OCI-M1 (cell line): ENCODE measurements at places on chromosomes 5 and 9.

DNA sequence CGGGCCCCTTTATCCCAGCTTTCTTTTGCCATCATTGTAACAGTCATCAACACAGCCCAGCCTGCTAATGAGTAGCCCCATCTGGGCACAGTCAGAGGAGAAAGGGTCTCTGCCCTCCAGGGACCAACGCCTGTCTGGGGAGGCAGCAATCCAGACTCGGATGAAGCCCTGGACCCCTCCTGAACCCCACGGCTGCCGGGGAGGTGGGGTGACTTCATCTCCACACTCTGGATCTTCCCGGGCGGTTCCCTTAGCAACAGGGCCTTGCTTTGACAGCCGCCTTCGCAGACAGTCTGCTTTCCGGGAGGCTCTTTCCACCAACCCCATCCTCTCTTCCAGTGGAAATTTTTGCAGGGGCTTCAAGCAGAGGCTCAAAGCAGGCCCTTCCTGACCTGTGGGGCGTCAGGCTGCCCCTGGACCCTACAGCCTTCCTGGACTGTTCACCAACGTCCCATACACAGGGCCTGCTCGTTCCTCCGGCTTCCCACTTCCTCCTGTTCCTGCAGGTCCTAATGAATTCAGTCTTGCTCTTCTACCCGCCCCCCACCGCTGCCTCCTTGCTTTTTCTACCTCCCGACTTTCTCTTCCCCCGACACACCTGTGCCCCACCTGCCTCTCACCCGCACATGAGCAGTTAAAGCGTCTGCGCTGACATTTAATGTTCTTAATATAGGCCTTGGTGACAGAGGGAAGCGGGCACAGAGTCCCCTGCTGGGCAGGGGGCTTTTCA lies 161.7 kb upstream of the MVB12B start:
- DNase-seq = no peak

DNA sequence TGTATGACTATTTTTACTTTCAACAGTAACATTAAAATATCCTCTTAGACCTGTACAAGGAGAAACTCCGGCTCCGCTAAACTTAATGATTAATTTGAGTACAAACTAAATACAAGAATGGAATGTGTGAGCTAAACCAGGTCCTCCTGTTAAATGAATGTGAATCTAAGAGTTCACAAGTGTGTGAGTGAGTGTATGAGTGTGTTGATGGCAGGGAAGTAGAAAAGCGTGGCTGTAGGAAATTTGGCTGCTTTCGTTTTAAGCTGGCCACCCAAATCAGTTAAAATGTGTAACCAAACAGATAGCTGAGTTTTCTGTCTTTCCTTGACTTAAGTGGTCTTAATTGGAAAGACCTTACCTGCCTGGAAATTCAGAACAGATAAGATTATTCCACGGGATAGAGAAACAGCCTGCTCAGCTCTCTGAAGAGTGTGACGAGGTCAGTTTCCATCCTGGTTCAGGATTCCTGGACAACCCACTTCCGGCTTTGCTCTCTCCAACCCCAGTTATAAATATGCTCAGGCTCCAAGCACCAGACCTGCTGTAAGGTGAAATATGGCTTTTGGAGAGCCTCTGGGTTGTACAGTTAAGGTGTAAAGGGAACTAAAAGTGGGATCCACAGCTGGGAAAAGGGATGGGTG lies 908.6 kb upstream of the EDIL3 start:
- DNase-seq = peak; percentile 16

GRCh38 chr9:13860946-13861640 lies 452.8 kb downstream of the NFIB start:
- no peak for DNase-seq

GRCh38 chr9:138115506-138115905 lies 237.9 kb downstream of the CACNA1B start:
- DNase-seq = no peak

DNA sequence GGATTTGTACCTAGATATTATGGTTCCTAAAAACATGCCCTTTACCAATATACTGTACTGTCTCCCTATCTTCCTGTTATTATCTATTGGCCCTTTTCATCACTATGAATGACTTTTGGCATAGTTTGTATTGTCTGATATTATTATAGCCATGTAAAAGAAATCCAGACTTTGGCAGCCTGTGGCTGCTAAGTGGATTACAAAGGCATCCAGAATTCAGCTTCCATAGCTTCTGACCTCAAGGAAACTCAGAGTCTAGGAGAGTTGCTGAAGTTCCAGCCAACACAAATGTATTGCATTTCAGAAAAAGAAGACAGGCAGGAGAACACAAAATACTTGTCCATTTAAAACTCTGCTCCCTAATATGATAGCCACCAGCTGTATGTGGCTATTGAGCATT lies 319.2 kb upstream of the MPDZ start:
- no peak for DNase-seq

DNA sequence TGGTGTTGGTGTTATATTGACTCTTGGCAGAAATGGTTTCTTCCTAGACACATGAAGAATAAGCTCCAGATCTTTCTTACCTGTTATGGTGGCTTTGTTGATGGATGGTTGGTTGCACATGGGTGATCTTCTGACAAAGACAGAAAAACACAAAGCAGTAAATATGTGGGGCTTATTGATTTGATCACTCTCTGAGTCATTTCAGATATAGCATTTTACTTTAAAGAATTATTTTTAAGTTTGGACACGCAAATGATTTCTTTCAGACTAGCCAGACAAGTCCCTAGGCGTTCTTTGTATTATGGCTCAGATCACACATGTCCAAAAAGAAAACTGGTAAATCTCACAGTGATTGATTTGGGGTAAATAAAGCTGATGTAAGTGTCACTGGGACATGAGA lies 597.6 kb downstream of the RAB3C start:
- no peak for DNase-seq

- no peak for DNase-seq
Observed at GRCh38 chr5:93328833-93329232, 252.2 kb downstream of the NR2F1-AS1 start.

DNA sequence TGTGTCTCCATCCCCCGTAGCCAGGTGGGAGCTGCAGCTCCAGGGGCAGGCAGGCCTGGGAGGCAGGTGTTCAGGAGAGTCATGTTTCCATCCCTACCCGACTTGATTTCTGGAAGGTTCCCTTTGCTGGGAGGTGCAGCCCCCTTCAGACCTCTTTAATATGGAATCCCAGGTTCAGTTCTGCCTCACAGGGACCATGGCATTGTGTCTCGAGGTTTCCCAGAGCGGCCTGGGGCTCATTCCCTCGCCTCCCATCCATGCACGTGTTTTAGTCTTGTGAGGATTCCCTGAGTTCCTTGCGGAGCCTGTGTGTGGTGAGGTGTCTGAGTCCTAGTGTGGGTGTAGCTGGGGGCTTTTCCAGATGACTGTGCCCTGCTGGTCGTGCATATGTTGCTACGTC lies 16.5 kb upstream of the AHRR start:
- no peak for DNase-seq

DNA sequence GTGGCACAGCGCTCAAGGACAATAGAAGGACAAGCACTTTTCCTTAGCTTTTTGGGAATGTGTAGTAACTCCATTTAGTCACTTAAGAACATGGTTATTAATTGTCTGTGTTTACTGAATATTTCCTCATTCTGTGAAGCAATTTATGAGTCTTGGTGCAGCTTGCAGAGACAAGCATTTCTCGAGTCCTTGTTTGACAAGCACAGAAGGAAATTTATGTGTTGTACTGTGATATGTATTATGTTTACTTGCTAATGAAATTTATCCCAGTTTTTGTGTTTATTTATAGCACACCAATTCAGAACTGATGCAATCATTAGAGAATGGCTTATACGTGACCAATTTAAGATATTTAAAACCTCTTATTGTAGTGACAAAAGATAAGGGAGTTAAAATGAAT lies 168.6 kb downstream of the PRELID2 start:
- no peak for DNase-seq

GRCh38 chr9:17052626-17053025 lies 82.2 kb upstream of the CNTLN start:
- no peak for DNase-seq

DNA sequence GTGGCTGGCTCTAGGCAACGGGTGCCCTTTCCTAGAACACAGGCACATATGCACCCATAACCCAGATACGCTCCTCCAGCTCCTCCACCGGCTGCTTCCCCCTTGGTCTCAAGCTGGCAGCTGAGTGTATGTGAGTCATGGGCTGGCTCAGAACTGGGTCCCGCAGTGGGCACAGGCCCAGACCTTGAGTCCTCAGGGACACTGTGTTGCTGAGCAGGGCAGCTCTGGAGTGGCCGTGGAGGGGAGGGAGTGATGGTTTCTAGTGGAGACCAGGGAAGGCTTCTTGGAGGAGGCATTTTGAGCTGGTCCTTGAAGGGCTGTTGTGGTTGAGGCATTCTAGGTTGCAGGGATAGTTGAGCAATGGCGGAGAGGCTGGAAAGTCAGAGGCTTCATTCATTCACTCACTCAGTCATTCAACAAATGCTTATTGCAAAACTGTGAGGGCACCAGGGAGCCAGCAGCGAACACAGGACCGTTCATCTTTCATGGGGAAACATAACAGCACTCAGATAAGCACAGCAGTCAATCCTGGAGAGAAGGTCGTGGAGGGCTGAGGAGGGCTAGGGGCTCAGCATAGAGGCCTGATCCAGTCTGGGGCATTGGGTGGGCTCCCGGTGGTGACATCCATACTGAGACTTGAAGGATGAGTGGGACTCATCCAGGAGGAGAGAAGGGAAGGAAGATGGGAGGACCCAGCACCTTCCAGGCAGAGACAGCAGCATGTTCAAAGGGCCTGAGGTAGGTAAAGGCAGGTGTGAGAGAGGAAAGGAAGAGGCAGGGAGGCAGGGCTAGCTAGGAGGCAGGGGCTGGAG lies 2.4 kb downstream of the BBLN start:
- no peak for DNase-seq

DNA sequence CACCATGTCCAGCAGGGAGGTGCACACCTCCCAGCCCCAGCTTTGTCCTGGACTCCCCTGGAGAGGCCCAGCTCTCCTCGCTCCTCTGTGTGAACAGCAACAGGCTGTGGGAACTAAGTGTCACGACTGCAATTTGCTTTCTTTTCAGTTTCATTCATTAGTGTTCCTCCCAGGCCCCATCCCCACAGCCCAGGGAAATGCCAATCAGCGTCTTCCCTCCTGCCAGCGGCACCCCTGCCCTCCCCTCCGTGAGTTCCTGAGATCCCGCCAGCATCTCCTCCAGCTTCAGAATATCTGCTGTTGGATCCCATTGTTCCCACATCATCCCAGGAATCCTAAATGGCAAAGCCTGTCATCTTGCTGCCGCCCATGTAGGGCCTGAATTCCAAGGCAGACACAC lies 13.1 kb upstream of the RPL26L1 start:
- DNase-seq = no peak

DNA sequence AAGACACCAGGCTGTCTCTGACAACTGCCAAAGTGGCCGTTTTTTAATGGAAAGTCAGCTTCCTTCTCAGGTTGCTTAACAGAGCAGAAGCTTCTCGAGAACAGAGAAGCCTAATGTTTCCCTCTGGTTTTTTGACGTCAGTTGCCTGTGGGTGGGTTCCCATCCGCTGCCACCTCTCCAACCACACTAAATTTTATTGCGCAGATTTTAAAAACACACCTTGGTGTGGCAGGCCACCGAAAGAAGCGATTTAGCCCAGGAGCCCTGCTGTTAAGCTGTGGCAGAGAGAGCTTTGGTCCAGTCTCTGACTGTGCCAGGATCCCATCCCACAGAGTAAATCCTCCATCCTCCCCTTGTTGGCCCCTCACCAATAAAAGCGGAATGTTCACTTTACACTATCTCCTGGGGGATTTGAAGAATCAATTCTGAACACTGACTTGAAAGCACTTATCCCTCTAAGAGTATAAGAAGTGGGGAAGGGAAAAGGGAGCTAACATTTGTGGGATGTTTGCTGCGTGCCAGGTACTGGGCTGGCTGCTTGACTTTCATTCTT lies 181.6 kb downstream of the AOPEP start:
- no peak for DNase-seq

GRCh38 chr5:154782812-154783592 lies 27.8 kb downstream of the LARP1 start:
- no peak for DNase-seq

DNA sequence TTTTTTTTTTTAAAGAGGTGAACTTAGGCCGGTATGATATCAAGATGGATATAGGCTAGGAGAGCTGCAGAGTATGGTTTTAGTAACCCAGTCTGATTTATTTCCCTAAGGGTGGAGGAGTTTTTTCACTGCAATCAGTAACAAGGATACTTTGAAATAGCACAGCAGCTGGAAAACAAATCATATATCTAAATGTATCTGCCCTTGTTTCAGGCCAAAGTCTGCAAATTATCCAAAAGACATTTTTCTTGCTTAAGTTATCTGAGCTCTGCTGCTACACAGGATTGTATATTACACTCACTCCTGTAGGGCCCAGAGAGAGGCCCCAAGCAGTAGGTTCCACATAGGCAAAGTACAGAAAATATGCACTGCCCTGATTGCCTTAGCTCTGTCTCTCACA lies 222.4 kb downstream of the NTRK2 start:
- no peak for DNase-seq

DNA sequence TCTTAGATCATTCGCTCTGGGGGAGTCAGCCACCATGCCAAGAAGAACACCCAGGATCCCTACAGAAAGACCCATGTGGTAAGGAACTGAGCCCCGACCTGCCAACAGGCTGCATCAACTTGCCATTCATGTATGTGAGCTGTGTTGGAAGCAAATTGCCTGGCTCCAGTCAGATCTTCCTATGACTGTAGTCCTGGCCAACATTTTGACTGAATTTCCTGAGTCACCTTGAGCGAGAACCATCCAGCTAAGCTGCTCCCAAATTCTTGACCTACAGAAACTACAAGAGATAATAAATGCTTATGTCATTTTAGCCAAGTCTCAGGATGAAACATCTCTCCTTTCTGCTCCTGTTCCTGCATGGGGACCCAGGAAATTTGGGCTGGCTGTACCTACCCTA lies 40.0 kb upstream of the SLC44A1 start:
- no peak for DNase-seq

DNA sequence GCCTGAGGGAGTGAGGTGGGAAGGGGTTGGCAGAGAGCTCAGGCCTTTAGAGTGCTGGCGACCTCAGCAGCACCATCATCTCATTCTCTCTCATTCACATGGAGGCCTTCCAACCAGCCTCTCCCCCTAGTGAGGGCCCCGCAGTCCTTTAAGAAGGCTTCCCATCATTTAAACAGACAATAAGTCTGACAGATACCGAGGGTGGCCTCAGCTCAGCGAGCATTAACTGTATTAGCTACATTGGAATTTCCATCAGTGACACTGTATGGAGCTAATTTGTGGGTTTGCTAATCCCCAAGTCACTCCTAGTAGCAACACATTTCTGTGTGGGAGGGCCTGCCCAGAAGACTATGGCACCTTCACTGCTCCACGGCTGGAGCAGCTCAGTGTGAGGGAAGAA lies 75.8 kb downstream of the INSYN2B start:
- DNase-seq = no peak

DNA sequence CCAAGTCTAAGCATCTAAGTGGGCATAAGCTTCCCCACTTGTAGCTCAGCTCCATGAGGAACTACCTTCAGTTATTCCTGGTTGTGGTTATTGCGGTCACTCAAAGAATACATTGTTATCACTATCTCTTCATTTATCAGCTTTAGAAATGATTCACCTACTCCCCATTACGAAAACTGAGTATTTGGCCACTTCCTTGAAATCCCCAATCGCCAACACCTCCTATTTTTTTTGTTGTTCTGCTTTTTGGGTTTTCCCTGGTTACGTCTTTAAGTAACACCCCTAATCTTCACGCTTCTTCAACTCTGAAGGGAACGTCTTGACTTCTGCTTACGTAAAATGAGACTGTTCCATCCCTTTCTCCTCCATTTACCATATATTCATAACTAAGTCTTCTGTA lies 20.7 kb downstream of the MAPK9 start:
- peak; percentile 17 for DNase-seq
